Neural progenitor cell (in vitro differentiated cells): ENCODE measurements at places on chromosomes 7 and 10. TPM values are rescaled to one million over a fixed set of nuclear protein-coding genes. Genes with fewer than 3 reads are reported as not detected.

PON1 gene
- total RNA-seq, result 1.7 and 1.8 TPM in 2 replicates

RNLS gene
- total RNA-seq, result 9.1 and 11.9 TPM in 2 replicates

TMEM209 gene
- 33.1 and 38.9 TPM in 2 replicates for total RNA-seq

PTPN20 gene
- total RNA-seq, result not detected in 2 replicates

TRPV5 gene
- not detected in 2 replicates for total RNA-seq

IFIT1B gene
- total RNA-seq, result not detected in 2 replicates

SPDYE2B gene
- not detected in 2 replicates for total RNA-seq

SPAM1 gene
- total RNA-seq, result not detected in 2 replicates

CELF2 gene
- 31.6 and 33.8 TPM in 2 replicates for total RNA-seq

SH2D4B gene
- total RNA-seq, result 0.06 and 0.11 TPM in 2 replicates
